ENCODE measurements at places on chromosomes 11 and 22.

- DNase-seq, result peak; percentile 68
Measured at GRCh38 chr22:23856721-23857605, 712 bp upstream of the SLC2A11 start.

DNA sequence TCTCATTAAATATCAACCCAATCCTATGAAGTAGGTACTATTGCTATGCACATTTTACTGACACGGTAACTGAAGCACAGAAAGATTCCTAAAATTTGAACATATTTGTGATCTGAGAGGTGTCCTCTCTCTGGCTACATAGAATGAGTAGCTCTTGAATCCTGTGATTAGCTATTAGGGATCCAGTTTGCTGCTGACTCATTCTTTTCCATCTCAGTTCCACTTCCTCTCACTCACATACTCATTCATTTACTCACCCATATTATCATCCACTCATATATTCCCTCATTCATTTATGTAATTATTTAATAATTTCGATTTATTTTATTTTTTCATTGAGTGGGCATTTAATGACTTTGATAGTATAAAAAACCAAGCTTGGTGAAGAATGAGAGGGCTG is 42.7 kb downstream of the OR5B17 start:
- peak; percentile 67 for DNase-seq

DNA sequence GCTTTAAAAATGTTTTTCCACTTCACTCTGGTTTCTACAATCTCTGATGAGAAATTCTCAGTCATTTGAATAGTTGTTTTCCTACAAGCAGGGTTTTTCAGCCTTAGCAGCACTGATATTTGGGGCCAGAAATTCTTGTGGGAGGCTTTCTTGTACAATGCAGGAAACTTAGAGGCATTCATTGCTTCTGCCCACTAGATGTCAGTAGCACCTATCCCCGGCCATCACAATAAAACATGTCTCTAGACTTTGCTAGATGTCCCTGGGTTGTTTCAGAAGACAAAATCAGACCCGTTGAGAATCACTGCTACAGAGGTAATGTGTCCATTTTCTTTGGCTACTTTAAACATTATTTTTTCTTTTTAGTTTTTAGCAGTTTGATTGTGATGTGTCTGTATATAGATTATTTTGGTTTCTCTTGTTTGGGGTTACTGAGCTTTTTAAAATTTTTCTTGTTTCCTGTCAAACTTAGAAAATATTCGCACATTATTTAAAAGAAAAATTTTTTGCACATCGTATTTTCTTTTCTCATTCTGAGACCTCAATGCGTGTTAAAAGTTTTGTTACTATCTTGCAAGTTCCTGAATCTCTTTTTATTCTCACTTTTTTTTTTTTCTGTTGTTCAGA is 60.8 kb upstream of the CCDC179 start:
- peak; percentile 40 for DNase-seq

- DNase-seq, result no peak
Measured at GRCh38 chr11:115409691-115410220, 94.5 kb downstream of the CADM1 start.

GRCh38 chr11:101923554-101923953 is 7.2 kb upstream of the ANGPTL5 start:
- no peak for DNase-seq

DNA sequence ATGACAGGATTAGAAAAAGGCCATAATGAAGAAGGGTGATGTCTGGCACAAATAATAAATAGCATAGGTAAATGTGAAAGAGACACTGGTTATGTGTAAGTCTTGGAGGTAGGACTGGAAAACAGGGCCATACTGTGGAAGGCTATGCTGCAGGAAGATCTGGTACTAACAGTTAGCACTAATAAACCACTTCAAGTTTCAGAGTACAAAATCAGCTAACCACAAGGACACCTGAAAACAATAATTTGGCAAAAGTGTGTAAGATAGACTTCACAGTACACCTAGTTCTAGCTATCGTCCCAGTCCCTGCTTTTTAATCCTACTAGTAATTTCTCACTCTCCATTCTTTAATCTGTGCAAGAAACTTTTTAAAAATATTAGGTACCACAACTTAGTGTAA is 44.3 kb downstream of the CWF19L2 start:
- no peak for DNase-seq

GRCh38 chr11:20155683-20156279 is 4.5 kb downstream of the DBX1 start:
- DNase-seq, result no peak

GRCh38 chr22:31126869-31127175 is 4.1 kb downstream of the INPP5J start:
- DNase-seq, result no peak

GRCh38 chr11:78812513-78813293 is 238.0 kb upstream of the NARS2 start:
- DNase-seq, result no peak

- no peak for DNase-seq
Measured at GRCh38 chr11:126839496-126839895, 161.1 kb downstream of the KIRREL3 start.

- DNase-seq, result no peak
Measured at GRCh38 chr11:46390331-46391171, 1.0 kb downstream of the CHRM4 start.

GRCh38 chr11:69041516-69041915 is 7.2 kb upstream of the TPCN2 start:
- no peak for DNase-seq

DNA sequence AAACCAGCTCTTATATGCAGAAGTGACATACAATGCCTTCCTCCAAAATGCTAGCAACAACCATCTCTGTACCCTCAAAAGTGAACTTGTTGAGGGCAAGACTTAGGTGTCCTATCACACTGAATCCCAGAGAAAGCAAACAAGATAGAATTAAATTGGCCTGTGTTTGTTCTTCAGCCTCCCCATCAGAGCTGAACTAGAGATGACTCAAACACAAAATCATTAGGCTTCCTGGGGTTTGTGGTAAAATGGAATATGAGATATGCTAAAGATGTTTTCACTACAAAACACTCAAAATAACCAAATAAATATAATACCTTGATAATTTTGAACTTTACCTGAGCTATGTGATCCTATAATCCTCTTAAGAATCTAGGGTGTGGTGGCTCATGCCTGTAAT is 31.6 kb downstream of the ZNF214 start:
- DNase-seq, result peak; percentile 45

DNA sequence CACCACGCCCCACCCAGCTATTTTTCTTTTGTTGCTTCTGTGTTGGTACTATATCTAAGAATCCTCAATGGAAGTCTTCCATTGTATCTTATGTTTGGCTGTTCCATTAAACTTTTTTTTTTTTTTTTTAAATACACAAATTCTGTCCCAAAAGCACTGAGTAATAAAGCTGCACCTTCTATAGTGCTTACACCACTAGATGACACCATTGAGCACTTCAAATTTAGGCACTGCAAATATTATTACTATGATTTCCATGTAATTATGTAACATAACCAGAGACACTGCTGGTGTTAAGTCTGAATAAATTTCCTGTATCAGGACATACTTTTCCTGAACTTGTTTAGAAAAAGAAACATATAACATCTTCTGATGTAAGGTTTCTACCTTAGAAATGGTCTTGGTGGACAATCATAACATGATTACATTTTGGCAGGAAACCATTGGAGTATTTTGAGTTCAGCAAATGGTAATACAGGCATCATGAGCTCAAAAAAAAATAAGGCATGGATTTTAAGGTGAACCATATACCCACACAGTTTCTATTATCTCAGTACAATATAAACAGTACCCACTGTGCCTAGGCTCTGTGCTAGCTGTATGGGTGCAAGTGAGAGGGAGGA is 110.5 kb downstream of the ATG16L2 start:
- DNase-seq, result peak; percentile 31

DNA sequence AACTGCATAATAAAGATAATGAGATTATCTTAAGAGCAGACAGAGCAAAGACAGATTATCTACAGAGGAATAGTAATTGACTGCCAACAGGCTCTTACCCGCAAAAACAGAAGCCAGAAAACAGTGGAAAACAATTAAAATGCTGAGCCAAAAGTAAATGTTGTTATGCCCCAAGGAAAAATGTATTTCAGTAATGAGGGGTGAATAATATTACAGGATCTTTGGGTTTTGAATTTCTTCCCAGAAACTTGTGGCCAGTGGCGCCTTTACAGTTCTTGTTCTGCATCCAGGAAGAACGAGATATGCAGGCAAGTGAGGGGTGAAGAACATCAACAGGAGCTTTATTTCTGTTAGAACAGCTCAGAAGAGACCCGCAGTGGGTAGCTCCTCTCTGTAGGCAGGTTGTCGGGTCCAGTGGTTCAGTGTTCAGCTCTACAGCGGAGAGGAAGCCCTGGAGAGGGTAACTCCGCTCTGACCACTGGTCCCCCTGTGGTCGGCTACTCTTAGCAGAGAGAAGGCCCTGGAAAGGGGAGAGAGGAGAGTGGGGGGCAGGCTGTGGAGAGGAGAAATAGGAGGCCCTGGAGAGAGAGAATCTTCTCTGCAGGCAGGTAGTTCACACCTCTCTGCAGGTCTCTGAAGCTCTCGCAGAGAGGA is 51.8 kb upstream of the SC5D start:
- DNase-seq, result peak; percentile 6

- no peak for DNase-seq
Measured at GRCh38 chr11:70262951-70263350, 7.5 kb upstream of the PPFIA1 start.

GRCh38 chr11:113587308-113587739 is 112.1 kb upstream of the DRD2 start:
- DNase-seq, result no peak

DNA sequence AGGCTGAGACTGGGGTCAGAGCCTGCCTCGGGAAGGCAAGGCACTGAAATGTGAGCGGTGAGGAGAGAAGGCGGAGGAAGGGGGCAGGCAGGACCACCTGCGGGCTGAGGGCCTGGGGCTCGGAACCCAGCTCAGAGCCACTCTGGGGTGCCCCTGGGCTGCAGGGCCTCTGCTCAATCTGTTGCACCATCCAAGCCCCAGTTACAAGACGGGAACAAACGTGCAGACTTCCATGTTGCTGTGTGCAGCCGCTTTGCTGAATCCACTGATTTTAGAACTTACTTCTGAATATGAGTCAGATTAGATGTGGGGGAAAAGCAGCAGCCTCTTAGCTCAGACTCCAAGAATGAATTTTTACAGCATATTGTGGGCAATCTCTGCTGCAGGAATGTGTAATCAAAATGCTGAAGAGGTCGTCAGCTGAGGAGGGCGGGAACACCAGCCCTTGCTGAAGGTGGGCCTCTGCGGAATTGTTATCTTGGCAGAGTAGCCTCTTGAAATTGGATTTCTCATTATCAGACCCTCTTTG is 21.6 kb downstream of the PARVG start:
- peak; percentile 59 for DNase-seq

DNA sequence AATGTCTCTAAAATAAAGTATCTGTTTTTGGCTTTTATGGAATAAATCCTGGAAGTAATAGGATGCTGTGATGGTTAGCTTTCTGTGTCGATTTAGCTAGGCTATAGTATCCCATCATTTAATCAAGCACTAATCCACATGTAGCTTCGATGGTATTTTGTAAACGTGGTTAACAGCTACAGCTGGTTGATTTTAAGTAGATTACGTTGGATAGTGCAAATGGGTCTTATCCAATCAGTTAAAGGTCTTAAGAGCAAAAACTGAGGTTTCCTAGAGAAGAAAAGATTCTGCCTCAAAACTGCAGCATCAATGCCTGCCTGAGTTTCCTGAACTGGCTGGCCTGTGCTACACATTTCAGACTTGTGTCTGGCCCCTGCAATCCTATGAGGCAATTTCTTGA is 314.2 kb upstream of the SORL1-AS1 start:
- DNase-seq, result no peak

DNA sequence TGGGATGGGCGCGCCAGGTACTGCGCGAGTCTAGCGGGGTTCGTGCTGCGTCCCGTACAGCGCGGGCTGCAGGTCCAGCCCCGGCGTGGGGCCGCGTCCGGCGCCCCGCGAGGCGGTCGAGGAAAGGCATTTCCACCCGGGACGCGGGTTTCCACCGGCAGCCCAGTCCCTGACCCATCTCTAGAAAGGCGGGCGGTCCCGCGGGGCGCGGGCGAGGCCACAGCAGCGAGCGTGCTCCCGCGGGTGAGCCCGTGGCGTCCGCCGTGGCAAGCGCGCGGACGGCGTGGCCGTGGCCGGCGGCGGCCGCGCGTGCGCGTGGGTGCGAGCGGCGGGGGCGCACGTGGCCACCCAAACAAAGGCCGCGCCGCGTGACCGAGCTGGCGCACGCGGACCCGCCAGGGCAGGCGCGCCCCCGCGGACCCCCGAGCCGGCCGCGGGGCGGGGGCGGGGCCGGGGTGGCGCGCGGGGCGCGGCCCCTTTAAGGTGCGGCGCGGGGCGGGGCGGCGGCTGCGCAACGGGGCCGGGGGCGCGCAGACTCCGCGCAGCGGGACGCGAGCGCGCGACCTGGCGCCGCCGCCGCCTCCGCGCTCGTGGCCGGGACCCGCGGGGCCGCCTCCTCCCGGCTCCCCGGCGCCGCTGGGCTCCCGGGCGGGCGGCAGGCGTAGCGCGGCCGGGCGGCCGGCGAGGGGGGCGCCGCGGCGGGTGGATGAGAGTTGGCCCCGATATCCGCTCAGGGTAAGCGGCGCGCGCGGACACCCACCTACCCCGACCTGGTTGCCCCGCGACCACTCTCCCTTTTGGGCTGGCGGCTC is 39.3 kb upstream of the CELSR1 start:
- DNase-seq, result no peak

DNA sequence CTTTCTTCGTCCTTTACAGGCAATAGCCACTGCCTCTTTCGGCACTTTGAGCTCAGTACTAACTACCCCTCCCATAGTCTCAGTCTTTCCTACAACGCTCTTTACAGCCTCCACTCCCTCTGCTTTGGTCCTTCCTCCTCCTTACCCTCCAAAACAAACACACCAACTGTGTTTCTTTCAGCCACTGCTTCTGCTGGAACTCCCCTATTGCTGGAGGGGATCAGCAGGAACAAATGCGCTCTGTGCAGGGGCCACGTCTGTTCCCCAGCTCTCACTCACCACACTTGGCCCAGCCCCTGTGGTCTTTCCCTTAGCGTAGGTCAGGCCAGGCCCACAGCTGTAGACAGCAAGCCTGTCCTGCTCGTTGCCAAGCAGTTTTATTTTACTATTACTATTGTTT is 42.3 kb downstream of the PC start:
- DNase-seq, result no peak

DNA sequence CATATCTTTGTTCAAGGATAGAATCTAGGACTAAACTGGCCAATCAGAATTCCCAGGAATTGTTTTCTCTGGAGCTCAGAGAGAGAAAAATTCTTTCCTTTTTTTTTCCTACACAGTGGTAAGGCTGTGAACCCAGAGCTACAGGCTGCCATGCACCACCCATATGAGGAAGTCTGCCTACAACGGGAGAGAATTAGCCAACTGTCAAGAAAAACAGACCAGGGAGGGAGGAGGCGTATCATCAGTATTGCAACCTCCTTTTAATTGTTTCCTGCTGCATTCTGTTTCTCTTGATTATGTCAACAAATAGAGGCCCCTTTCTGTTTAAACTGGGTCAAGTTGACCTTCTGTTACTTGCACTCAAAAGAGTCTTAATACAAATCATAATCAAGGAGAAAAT is 176.5 kb upstream of the UBASH3B start:
- DNase-seq, result no peak
